ENCODE measurements at places on chromosomes 7 and 10. TPM values are rescaled to one million over a fixed set of nuclear protein-coding genes. Genes with fewer than 3 reads are reported as not detected.

The WAC gene
- total RNA-seq, result 69.1 TPM

DNA sequence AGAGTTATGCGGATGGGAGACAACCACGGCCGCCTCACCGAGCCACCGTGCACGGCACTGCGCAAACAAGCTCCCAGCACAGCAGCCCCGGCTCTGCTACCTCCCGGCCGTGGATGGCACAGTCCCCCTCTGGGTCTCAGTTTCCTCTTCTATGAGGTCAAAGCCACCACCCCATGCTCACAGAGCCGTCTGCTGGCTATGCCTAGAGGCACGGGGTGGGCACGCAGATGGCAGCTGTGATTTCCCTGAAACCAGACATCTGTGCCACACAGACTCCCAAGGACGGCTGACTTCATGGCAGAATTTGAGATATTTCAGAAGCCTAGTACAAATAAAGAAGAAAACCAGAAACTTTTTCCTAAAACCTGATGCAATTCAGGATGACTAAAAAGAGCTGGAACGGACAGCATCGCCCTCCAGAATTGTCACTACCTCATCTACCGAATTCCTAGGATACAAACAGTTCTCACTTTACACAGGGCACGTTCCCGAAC lies 73.2 kb downstream of the AMZ1 start:
- H3K4me1 ChIP-seq, result peaks cover 38% of the 10 kb centered on the region
- no peak for DNase-seq
- peaks cover 7% of the 10 kb centered on the region for H3K36me3 ChIP-seq
- no peak overlapping the region for H3K4me3 ChIP-seq
- no peak overlapping the region for H3K27ac ChIP-seq

DNA sequence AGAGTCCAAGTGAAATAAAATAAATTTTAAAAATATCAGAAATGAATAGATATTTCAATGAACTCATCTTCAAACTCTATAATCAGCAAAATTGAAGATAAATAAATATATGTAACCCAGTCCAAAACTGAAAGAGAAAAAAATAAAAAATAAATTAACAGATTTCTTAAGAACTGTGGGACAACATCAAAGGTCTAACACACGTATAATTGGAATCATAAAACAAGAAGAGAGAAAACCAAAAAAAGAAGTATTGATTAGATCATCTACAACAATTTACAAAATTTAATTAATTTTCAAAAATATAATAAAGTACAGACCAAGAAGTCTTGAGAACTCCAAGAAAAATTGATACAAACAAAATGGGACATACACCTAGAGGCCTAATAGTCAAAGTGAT lies 625.8 kb upstream of the SORCS1 start:
- no peak for DNase-seq
- no peaks in the 10 kb centered on the region for H3K27me3 ChIP-seq
- no peak overlapping the region for H3K4me3 ChIP-seq
- H3K36me3 ChIP-seq, result no peaks in the 10 kb centered on the region
- no peaks in the 10 kb centered on the region for H3K4me1 ChIP-seq

The SEC23IP gene
- total RNA-seq, result 57.7 TPM

DNA sequence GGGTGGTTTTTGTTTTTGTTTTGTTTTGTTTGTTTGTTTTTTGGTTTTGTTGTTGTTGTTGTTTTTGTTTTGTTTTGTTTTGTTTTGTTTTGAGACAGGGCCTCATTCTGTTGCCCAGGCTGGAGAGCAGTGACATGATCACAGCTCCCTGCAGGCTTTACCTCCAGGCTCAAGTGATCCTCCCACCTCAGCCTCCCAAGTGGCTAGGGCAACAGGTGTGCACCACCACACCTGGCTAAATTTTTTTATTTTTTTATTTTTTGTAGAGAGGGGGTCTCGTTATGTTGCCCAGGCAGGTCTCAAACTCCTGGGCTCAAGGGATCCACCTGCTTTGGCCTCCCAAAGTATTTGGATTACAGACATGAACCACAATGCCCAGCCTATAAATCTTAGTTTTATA lies 115.9 kb upstream of the NFE2L3 start:
- DNase-seq, result no peak
- H3K4me3 ChIP-seq, result no peak overlapping the region
- no peaks in the 10 kb centered on the region for H3K27me3 ChIP-seq
- no peak overlapping the region for H3K27ac ChIP-seq
- H3K36me3 ChIP-seq, result no peaks in the 10 kb centered on the region

DNA sequence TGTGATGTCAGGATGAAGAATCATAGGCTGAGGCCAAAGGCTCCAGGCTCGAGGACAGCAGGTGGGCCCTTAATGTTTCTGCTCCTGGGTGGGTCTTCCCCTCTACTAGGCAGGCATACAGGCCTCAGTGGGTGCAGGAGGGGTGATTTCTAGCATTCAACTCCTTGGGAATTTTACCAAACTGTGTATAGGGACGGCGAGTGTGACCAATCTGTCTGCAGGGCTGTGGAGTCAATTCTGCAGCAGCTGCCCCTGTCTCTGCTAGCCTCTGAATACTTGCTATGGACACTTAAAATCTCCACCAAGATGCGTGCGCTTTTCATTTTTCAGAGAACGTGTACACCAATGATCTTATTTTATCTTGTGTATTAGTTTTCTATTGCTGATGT lies 115.5 kb downstream of the WDR11 start:
- H3K27ac ChIP-seq, result no peak overlapping the region
- H3K27me3 ChIP-seq, result no peaks in the 10 kb centered on the region
- no peaks in the 10 kb centered on the region for H3K36me3 ChIP-seq
- no peaks in the 10 kb centered on the region for H3K4me1 ChIP-seq
- no peak overlapping the region for H3K4me3 ChIP-seq

Data from HepG2 (cell line).